ENCODE measurements at places on chromosomes 7 and 10.
A peak's percentile ranks its signal among the peaks of the same experiment; 100 is the strongest.

GRCh38 chr10:96229568-96230030 lies 41.8 kb downstream of the BLNK start:
- DNase-seq: no peak

DNA sequence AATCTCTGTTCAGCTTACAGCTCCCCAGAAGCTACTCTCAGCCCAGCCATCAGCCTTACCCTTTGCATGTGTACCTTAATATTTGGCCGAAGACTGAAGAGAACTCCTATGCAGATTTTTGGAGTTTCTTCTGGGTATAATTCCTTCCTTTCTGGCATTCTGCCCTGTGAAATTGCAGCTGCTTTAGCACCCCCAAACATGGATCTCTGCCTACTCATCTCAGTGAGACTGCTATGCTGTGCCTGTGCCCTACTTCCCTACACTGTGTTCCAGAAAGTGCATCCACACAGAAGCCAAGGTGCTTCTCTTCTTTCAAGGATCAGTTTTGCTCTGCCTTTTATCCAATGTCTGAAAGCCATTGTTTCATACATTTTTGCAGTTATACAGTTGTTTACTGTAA lies 81.6 kb downstream of the NPY start:
- no peak for DNase-seq

DNA sequence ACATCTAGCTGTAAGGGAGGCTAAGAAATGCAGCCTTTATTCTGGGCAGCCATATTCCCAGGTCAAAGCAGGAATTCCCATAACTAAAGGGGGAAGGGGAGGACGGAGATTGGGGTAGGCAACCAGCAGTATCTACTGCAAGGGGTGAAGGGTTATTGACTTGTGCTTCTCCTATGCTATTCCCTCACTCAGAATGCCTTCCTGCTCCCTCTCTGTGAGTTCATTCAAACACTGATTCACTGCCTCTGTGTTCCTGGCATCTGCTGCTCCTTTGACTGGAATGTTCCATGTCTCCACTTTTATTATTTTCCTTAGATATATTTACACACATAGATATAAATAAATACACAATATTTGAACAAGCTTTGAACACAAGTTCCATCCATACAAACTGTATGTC lies 11.1 kb downstream of the HTR7 start:
- no peak for DNase-seq

DNA sequence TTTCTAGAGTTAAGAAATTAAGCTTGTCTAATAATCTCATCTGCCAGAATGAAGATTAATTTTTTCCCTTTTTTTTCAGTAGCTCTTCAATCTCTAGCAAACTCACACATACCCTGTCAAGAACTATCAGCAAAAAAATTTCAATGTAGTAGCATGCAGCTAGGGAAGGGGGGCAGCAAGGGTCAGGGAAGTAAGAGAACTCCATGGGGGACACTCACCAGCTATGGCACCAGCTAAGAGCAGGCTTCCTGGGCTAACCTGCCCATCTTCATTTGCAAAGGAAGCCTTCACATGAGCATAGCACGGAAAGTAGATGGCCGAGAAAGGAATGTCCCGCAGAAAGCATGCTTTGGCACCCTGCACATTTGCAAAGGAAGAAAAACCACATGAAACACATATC lies 190.4 kb downstream of the SLC25A13 start:
- no peak for DNase-seq

GRCh38 chr7:157384301-157384700 lies 47.5 kb downstream of the DNAJB6 start:
- DNase-seq: no peak

DNA sequence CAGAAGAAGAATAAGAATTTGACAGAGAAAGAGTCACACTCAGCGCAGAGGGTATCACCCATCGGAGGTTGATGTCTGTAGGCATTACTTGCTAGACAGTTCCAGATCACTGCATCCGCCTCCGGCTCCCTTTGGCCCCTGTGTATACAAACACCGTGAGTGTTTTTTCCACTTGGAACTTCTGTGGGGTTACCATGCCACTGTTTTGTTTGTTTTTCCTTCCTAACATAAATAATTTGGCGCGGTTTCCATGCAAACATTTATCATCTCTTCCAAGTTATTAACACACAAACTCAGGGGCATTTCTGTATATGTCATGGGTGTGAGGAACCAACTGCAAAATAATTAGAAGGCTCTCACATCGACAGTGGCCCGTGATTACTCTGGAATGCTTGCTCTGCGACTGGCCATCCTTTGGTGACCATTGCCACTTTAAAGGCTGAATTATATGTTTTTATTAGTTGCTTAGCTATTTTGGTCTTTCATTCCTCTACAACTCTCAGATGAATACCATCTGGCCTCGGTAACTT lies 612.2 kb upstream of the MKI67 start:
- no peak for DNase-seq

GRCh38 chr10:5391790-5392189 lies 12.8 kb downstream of the TUBAL3 start:
- peak; percentile 4 for DNase-seq

GRCh38 chr10:105973360-105973759 lies 1191.1 kb downstream of the SORCS1 start:
- DNase-seq: no peak

DNA sequence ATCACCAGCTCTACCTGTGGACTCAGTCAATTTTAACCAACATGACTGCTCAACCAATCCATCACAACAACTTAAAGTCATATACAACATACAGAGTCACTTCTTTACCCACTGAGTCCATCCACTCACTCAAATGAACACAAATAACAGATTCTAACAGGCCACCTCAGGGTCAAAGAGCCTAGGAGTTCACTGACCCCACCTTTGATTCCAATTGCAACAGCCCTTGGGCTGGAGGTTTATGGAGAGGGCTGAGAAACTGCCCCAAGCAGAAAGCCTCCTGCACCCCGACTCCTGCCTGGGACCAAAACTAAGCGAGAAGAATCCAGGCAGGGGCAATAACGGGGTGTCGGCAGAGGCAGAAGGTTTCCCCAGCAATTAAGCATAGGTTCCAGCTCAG lies 263.8 kb downstream of the PARD3 start:
- no peak for DNase-seq

DNA sequence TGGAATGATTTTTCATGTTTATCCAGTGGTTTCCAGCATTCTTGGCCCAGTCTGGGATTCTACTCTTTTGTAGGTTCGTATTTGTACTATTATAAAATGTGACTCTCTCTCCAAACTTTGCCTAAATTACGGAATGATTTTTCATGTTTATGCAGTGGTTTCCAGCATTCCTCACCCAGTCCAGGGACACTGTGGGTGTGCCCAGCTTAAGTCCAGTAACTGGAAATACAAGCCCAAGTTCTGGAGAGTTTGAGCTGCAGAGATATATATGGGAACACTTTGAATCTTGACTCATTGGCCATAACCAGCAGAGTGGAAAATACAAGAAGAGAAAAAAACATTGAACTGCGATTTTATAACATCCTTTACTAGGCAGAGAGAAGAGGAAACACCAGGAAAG lies 5.9 kb upstream of the MAGI2 start:
- no peak for DNase-seq

- DNase-seq: no peak
Observed at GRCh38 chr7:33837356-33837851, 67.9 kb upstream of the BMPER start.

DNA sequence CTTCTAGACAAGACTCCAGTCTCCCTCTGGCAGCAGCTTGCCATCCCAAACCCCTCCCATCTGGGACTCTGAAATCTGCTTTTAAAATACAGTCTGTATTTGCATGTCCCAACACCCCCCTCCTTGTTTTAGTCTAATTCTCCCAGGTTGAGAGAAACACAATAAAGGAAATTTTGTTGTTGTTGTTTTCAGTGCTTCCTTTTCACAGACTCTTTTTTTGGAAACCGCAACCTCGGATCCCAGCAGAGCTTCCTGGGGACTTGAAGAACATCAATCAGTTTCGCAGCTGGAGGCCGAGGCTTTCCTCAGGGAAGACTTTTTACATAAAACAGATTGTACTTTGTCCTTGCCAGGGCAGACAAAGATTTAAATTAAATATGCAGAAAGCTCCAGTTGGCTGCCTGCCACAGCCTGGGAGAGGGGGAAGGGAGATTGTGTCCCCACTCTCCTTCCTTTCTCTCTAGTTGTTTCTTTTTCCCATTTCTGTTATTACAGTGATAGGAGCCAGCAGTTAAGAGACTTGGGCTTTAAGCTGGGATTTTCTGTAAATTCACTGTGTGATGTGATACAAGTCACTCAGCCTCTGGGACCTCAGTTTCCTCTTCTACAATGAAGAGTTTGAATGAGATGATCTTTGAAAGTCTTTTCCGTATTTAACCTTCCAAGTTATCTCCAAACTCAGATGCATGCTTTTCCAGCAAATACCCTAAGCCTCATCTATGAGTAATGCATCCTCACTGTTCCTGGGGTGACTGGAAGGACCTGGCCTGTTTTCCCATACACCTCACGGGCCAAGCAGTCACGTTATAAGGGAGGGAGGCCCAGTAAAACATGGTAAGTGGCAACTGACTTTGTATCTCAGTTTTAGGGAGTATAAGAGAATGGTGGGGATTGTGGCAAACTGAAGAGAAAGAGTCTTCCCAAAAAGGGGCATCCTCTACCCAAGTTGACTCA lies 192.3 kb downstream of the REEP3 start:
- no peak for DNase-seq

DNA sequence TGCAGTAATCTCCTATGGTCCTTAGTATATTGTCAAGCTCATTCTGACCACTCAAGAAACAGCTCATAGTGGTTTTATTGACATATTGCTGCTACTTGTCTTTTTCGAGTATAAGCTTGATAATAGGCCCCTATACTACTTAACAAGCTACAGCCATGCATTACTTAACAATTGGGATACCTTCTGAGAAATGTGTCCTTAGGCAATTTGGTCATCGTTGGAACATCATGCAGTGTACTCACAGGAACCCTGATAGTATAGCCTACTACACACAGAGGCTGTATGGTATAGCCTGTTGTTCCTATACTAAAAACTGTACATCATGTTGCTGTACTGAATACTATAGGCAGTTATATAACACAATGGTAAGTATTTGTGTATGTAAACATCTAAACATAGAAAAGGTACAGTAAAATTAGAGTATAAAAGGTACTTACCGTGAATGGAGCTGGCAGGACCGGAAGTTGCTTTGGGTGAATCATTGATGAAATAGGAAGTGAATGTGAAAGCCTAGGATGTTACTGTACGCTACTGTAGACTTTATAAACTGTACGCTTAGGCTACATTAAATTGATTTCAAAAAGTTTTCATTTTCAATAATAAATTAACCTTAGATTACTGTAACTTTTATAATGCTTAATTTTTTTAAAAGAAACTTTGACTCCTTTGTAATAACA lies 160.9 kb downstream of the LRRC4 start:
- DNase-seq: no peak

DNA sequence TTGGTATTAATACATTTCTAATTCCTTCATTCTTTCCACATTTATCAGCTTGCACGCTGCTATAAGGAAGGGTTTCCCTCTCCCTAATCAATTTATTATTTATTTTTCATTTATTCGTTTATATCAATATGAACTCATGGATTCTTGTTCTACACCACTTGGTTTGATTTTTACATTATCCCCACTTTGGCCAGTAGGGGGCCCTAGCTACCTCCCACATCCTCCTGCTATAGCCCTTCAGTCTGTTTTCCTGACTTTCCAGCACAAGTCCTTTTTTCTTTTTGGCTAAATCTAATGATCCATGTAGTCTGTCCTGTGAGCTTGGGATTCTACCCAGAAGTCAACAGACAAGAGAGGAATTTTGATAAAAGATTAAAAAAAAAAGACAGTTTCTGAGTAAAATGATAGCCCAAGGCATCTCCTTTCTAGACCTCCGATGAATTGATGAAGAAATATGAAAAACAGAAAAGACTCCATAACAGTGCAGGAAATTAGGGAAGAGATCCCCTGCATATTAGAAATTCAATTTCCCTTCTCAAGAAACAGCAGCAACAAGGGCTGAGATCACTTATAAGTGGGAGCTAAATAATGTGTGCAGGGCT lies 47.7 kb downstream of the LYZL2 start:
- DNase-seq: no peak

- DNase-seq: no peak
Observed at GRCh38 chr7:91811236-91811635, 69.3 kb downstream of the MTERF1 start.

- no peak for DNase-seq
Observed at GRCh38 chr7:28362812-28363211, 49.5 kb upstream of the CREB5 start.

DNA sequence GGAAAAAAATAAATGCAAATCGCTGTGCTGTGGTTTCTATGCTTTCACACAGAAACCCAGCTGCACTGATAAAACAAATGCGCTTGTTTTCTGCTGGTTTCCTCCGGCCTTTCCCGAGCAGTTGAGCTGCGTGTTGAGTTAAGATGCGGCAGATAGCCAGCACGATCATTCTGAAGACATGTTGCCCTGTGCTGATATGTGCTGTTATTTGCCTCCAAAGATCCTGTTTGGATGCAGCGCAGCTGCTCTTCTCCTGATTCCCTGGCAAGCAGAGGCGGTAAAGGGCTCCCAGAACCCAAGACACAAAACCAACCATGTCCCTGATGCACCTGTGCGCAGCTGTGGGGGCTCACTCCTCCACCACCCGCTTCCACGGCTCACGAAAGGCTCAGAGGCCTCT lies 225.4 kb downstream of the PAXIP1 start:
- no peak for DNase-seq

DNA sequence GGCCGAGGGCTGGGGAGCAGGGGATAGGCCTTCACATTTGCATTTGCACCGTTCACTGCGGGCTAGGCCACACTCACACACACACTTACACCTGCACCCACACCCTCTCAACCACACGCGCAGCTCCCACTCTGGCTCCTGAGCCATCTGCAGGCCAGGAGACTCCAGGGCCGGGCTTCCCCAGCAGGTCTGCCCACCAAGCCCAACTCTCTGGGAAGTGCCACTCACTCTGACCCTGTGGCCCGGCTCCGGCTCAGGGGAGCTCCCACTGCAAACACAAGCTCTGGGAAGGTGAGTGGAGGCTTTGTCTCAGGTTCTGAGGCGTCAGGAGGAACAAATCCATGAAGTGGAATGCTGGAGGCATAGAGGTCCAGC lies 157.9 kb downstream of the NRF1 start:
- no peak for DNase-seq

DNA sequence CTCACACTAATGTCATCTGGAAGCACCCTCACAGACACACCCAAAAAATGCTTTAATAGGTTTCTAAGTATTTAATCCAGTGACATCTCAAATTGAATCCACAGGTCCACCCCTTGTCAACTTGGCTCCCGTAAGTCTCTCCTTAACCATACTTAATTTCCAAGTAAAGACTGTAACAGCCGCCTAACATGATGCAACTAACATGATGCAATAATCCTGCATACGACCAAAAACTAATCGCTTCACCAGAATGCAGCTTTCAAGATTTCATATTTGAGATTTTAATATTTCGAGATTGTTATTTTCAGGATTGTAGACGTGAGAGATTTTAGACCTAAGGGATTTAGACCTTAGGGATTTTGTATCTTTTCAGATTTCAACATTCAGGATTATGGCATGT lies 3.7 kb upstream of the HDAC9 start:
- no peak for DNase-seq

- DNase-seq: no peak
Observed at GRCh38 chr7:16234493-16235146, 186.7 kb downstream of the CRPPA start.

GRCh38 chr10:74962517-74962916 lies 136.1 kb downstream of the KAT6B start:
- no peak for DNase-seq

GRCh38 chr7:94303695-94304094 lies 91.0 kb upstream of the COL1A2 start:
- DNase-seq: no peak

- no peak for DNase-seq
Observed at GRCh38 chr7:69172357-69173077, 425.8 kb upstream of the AUTS2 start.
